ENCODE measurements at places on chromosomes 7 and 10.

DNA sequence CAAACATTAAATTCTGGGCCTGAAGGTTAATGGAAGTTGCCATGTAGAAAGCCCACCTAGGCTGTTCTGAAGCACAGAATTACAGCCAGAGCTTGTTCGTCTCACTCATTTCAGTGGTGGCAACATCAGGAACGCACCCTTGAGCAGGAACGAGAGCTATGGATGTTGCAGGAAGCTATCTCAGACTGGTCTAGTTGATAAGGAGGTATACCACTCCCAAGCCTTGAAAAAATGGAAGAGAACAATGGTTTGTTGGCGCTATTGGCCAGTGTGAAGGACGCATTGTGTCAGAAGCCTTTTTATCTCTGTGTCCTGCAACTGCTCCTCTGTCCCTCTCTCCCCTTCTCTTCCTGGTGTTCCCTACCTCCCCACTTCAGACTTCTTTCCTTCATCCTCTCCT is 60.9 kb upstream of the RAPGEF5 start:
- no peak for DNase-seq

DNA sequence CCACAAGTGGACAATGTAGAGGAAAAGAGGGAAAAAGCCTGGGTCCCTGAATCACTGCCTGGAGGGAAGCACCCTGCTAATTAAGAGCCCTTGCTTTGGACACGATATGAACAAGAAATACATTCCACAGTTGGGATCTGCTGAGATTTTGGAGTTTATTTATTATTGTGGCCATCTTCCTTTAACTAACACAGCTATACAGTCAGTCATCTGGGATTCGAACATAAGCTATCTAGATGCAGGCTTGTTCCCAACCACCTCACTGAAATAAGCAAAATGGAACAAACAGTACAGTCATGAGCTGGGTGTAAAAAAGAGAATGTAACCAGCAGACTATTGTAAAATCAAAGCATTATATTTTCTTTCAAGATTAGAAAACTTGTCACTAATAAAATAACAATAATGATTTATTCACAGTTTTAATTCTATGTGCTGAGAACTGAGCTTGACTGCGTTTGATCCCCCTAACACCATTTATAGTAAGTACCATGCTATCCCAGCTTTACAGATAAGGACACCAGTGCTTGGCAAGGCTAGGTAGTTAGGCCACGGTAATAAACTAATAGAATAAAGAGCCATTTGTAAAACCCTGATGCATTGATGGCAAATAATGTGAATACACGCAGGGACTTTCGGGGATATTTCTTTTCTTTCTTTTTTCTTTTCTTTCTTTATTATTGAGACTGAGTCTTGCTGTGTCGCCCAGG is 223.8 kb upstream of the KLF6 start:
- no peak for DNase-seq

DNA sequence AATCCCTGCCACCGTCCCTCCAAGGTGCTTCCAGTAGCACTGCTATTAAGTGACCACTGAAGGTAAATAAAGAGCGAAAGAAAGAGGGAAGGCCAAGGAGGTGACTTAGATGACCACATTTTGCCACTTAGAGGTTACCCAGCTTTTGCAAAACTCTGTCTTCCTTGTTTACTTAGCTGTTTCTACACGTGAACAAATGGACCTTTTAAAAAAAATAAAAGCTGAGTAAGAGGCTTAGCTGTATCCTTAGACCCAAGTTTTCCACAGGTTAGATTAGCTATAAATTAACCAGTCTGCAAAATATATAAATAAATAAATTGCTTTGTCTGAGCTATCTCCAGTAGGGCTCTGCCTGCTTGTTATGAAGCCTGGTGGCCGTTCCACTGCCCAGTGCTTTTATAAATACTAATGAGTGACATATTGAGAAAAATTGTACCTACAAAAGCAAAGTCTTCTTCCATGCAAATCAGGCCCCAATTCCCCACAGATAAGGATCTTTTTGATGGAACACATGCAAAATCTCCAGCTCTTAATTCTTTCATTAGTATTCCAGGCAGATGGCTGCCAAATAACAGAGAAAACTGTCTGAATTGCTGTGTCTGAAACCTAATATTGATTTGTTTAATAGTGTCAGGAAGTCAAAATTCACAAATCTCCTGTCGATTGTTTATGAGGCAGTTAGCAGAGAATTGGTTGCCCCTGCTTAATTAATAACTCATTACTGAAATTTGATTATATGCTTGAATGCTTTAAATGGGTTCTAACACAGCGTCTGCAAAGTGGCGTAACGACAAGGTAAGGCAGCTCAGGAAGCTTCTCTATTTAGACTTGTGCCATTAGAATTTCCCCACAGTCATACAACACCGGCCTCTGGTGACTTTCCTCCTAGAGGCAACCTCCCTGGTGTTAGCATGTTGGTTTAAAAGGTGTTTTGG is 176.7 kb downstream of the EMX2 start:
- no peak for DNase-seq

- DNase-seq: no peak
These were observed 329.6 kb downstream of the XPNPEP1 start for GRCh38 chr10:109593682-109594081.

Measured in trophoblast cell (in vitro differentiated cells and primary cell).